SJCRH30 (cell line): ENCODE measurements at places on chromosomes 2 and 18. TPM values are rescaled to one million over a fixed set of nuclear protein-coding genes. Genes with fewer than 3 reads are reported as not detected.

MAP4K4 gene
- 118 and 139 TPM in 2 replicates for total RNA-seq

C18orf63 gene
- total RNA-seq, result not detected in 2 replicates

GLB1L gene
- 2.9 and 4.2 TPM in 2 replicates for total RNA-seq

SKOR2 gene
- not detected in 2 replicates for total RNA-seq

IL1F10 gene
- not detected in 2 replicates for total RNA-seq
